ENCODE measurements at places on chromosomes 13 and 19. TPM values are rescaled to one million over a fixed set of nuclear protein-coding genes. Genes with fewer than 3 reads are reported as not detected.

ZNF749 gene
- 9.6 TPM for total RNA-seq

MAMSTR gene
- not detected for total RNA-seq

PSG4 gene
- total RNA-seq, result 0.35 TPM

TMEM150B gene
- not detected for total RNA-seq

ZNF681 gene
- total RNA-seq, result 6.2 TPM

GADD45B gene
- total RNA-seq, result 21.6 TPM

ZNF570 gene
- 2.7 TPM for total RNA-seq

LRG1 gene
- 53.0 TPM for total RNA-seq

ACTMAP gene
- total RNA-seq, result 2.4 TPM

DIRAS1 gene
- 0.61 TPM for total RNA-seq

CLEC11A gene
- total RNA-seq, result 4.6 TPM

SSBP4 gene
- total RNA-seq, result 28.0 TPM

NAXD gene
- total RNA-seq, result 15.5 TPM

ZSCAN4 gene
- total RNA-seq, result not detected

ZNF835 gene
- 0.22 TPM for total RNA-seq

SRRM5 gene
- not detected for total RNA-seq

CDC16 gene
- total RNA-seq, result 22.9 TPM

DACT3 gene
- total RNA-seq, result 0.72 TPM

C19orf33 gene
- total RNA-seq, result 354 TPM

PNMA8A gene
- not detected for total RNA-seq

APOC4 gene
- not detected for total RNA-seq

GAS6 gene
- 43.0 TPM for total RNA-seq

GPC5 gene
- not detected for total RNA-seq

CPB2 gene
- total RNA-seq, result not detected

SYDE1 gene
- 4.8 TPM for total RNA-seq

ZNF382 gene
- 1.1 TPM for total RNA-seq

ZNF606 gene
- 7.2 TPM for total RNA-seq

MYADM gene
- total RNA-seq, result 4.1 TPM

PSG2 gene
- total RNA-seq, result not detected

KLF1 gene
- not detected for total RNA-seq

MAST1 gene
- not detected for total RNA-seq

ZNF491 gene
- 0.13 TPM for total RNA-seq

TEAD2 gene
- 10.5 TPM for total RNA-seq

FBN3 gene
- total RNA-seq, result not detected

FAM216B gene
- not detected for total RNA-seq

JOSD2 gene
- total RNA-seq, result 40.0 TPM

ADGRL1 gene
- 8.9 TPM for total RNA-seq

HNRNPA1L2 gene
- total RNA-seq, result 6.9 TPM
